ENCODE measurements at places on chromosomes 12 and 14.

GRCh38 chr14:57297852-57298251, 29.1 kb downstream of the AP5M1 start:
- DNase-seq = no peak

GRCh38 chr14:98301681-98302080, 970.3 kb downstream of the BCL11B start:
- DNase-seq = no peak

DNA sequence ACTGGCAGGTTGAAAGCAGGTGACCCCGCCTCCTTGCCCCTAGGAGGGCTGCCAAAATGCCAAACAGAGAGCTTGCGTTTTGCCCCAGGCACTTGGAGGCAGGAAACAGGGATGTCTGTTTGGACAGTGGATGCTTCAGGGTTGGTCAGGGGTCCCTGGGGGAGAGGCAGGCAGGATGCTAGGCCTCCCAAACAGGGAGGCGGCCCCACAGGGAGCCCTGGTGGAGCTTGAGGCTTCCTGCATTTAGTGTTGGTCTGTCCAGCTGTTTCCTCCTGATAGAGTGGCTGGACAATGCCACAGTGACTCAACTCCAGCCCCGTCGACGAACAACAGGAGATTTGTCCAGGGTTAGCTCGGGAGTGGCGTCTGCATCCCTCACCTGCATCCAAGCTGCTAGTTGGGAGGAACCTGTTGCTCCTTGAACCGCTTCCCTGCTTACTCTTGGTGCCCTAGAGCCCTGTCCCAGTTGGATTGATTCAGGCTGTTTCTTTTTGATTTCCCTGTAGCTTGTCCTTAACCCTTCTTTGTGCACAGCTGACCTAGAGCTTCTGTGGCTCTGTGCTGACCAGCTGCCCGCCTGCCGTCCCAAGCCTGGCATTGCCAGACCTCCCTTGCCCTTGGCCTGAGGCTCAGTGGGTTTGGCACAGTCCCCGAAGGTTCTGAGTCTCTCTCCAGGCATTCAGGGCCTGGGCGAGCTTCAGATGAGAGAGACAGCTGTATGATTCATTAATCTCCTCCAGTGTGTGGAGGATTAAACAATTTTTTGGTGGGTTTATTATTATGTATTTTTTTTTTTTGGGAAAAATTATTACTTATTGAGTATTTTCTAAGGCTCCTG, 45.9 kb downstream of the TSPAN9 start:
- DNase-seq = peak; percentile 68

- no peak for DNase-seq
Measured at GRCh38 chr14:59229653-59230406, 41.4 kb downstream of the DAAM1 start.

DNA sequence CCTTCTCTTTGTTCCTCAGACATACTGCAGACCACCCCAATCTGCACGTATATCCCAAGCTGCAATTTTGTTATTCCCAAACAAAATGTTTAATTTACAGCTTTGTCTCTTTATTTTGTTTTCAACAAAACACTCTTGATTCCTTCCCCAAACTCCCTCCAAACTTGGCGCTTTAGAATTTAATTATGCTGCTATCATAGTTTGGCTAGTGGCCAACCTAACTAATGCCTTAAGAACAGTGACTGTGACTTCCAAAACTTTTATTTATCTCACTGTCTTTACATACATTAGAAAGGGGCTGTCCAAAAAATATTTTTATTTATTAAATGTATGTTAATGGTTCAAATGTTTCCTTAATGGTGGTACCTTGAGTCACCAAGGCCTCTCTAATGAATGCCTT, 7.1 kb downstream of the TMBIM4 start:
- no peak for DNase-seq

GRCh38 chr12:113591480-113591974, 119.9 kb upstream of the LHX5 start:
- no peak for DNase-seq

GRCh38 chr12:80100591-80100990, 1.3 kb downstream of the OTOGL start:
- no peak for DNase-seq

GRCh38 chr14:50733494-50733893, 65.4 kb upstream of the SAV1 start:
- DNase-seq = no peak

GRCh38 chr14:73599499-73599898, 7.8 kb downstream of the ACOT4 start:
- DNase-seq = no peak

DNA sequence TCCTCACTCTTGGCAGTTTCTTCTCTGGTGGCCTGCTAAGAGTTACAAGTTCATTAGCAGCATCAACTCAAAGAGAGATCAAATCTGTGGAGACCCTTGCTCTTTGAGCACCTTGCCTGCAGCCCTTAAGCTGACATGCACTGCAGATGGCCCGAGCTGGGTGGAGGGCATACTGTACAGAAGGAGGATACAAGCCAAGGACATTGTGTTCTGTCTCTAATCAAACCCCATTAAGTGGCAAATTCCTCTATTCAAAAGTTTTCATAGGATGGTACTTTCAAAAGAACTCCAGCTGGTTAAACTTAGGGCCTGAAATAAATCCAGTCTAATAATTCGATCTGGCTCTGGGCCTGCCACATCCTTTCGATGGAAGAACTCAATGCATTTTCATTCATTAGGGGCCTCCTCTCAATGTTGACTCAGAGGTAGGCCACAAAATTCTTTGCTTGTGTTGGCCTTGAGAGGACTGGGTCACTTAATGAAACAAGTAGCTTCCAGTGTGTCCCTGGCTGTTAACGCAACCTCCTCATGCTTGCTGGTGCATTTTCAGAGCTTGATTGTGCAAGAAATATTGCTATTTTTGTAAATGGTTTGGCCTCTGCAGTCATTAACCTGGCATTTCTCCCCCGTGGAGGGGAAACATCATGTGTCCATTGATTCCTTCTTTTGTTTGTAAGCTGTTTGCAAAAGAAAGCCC, 318.2 kb downstream of the NUAK1 start:
- peak; percentile 55 for DNase-seq

DNA sequence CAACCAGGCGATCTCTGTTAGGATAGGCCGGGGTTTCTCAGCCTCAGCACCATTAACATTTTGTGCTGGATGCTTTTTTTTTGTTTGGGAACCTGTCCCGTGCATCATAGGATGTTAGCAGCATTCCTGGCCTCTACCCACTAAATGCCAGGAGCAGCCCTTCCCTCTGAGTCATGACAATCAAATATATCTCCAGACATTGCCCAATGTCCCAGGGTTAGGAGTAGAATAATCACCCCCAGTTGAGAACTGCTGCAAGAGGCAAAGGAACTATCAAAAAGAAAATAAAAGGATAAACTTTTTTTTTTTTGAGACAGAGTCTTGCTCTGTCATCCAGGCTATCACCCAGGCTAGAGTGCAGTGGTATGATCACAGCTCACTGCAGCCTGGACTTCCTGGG, 76.0 kb downstream of the ACACB start:
- peak; percentile 65 for DNase-seq

GRCh38 chr12:45774508-45775162, 45.1 kb downstream of the ARID2 start:
- DNase-seq = no peak

DNA sequence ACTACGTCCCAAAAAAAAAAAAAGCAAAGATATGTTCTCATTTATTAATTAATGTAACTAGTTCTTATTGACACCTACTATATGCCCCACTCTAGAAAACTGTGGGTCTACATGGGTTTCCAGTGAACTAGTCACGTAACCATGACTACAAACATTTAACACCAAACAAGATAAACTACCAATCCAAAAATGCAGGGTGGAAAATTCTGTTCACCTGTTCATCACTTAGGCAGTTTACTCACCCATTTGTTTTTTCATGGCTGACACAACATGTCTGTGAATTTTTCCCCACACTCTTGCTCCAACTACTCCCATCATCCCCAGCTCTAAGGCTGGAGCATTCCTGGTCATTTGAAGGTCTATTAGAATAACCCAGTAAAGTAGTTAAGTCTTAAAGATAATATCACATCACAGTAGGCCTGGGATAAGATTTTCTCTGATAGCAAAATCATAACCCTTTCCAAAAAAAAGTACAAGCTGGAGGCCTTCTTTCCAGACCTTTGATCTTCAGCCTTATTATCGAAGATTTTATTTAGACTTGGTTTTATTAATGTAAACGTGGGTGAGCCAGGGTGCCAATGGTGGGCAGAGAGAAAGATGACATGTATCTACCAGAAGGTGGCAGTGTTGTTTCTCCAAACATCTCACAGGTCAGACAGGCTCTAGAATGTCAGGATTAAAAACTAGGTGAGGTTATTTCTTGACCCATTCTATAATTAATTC, 61.6 kb upstream of the DAAM1 start:
- DNase-seq = no peak
